ENCODE measurements at places on chromosomes 7 and 10.

- DNase-seq: no peak
Measured at GRCh38 chr10:847868-848267, 83.6 kb downstream of the LARP4B start.

- no peak for DNase-seq
Measured at GRCh38 chr10:86673827-86674581, 5.7 kb downstream of the LDB3 start.

DNA sequence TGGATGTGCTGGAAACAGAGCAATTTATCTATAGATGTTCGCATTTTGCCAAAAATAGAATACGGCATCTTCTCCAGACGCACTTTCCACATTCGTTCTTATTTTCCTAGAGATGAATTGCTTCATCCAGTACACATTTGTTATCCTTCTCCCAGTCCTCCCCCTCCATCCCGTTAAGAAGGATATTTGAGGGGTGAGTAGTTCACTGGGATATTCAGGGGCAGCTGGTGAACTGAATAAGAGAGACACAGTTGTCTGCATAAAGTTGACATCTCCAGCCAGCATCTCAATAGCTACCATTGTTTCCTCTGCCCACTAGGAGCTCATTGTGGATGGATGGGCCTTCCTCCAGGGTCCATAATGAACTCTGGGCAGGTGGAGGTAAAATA lies 456.8 kb upstream of the NRP1 start:
- DNase-seq: no peak

- no peak for DNase-seq
Measured at GRCh38 chr7:77413128-77413527, 3.0 kb downstream of the GSAP start.
